ENCODE measurements at places on chromosomes 3 and 15.

DNA sequence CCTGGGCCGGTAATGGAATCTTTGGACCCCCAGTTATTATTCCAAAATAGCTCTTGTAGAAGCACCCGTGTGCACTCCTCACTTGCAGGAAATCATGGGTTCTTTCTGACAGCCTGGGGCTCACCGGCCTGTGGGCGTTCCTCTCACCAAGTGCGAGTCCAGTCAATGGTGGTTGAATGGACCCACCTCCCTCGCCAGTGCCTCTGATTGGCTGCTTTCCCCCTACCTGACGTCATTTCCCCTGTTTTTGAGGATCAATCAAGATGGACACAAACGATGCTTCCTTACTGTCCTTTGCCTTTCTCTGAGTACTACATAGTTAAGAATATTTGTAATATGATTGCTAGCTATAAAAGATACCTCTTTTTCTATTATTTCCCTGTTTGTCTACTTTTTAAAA, 18.1 kb downstream of the MOBP start:
- no peak for DNase-seq

DNA sequence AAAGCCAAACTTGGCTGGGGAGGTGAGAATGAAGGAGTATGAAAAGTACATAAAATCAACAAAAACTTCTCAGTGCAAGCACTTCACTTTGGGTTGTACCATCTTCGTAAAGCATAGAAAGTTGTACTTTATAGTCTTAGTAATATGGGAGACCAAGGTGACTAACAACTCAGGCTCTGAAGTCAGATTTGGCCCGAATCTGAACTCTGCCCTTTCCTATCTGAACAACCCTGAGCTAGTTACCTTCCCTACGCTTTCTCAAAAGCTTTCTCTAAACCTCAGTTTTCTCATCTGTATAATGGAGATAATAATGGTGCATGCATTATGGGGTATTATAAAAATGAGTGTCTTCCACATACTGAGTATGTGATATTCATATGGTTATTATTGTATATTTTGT, 285.4 kb upstream of the UMPS start:
- no peak for DNase-seq

GRCh38 chr3:191753196-191753595, 292.2 kb downstream of the PYDC2 start:
- no peak for DNase-seq

DNA sequence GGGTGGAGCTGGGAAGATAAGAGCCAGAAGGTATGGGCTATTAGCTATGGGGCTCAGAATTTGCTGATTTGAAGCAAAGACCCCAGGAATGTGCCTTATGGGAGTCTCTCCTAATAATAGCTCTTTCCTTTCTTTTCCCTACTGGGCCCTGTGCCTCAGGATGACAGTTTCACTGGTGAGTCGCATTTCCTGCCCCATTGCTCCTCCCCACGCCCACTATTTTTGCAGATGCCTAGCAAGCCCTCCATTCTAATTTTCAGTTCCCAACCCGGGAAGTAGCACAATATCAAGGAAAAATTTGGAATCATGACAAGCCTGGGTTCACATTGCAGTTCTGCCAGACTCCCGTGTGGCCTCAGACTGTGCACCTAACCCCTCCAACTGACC, 583 bp downstream of the IL17RE start:
- DNase-seq: no peak

DNA sequence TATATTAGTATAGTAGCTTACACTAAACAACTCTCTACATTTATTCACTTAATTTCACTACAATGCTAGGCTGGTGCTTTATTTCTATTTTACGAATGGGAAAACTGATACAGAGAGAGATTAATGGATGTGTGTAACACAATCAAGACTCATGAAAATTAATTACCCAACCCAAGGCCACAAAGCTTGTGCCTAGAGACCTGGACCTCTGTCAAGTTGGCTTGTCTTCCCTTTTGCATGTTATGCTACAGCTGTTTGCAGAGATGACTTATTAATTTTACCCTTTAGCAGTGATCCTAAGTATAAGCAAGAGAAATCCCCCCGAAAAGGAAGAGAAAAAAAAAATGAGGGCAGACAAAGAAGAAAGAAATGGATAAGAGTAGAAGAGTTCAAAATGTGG, 162.5 kb downstream of the C3orf38 start:
- no peak for DNase-seq

- DNase-seq: no peak
Measured at GRCh38 chr3:186032321-186032720, 76.6 kb downstream of the ETV5 start.

GRCh38 chr15:78243491-78243941, 9.2 kb upstream of the ACSBG1 start:
- no peak for DNase-seq

DNA sequence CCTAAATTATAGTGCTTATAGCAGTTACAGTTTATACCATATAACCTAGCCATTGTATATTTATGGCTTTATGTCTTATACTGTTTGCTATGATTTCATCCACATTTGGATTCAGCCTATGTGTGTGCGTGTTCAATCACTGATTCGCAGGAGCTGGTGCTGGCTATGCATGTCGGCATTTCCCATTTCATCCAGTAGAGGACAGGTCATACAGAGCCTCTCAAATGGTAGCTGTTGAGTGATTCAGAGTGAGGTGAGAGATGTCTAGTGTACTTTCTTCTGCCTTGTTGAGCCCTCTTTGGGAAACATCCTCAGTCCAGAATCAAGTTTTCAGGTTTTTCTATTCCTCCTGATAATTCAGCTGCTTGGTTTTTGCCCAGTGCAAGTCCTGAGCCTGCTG, 76.1 kb downstream of the FRMD4B start:
- no peak for DNase-seq
